ENCODE measurements at places on chromosomes 5 and 9.

GRCh38 chr5:127072861-127073846 is at the start of gene C5orf63:
TSS of gene C5orf63 (minus strand) at chr5:127073502. CDS start at chr5:127058995, 14,507 bp downstream.
- peak; percentile 62 for DNase-seq

GRCh38 chr5:33925278-33925677 is 10.9 kb upstream of the RXFP3 start:
- DNase-seq, result no peak

DNA sequence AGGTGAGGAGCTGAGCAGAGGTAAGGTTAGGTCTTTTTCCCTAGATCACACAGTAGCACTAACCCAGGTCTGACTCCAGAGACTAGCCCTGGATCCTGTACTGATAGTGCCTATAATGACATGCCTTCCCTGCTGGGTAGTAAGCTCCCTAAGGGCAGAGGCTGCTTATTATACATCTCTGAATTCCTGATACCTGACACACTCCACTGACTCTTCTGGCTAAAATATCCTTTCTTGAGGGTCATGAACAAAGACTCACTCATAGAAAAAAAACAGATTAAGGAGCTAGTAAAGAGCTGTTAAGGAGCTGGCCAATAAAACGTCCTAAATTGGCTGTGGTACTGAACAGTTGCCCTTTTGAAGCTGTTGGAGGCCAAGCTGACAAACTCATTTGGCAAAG is 149.0 kb upstream of the ITGA1 start:
- no peak for DNase-seq

DNA sequence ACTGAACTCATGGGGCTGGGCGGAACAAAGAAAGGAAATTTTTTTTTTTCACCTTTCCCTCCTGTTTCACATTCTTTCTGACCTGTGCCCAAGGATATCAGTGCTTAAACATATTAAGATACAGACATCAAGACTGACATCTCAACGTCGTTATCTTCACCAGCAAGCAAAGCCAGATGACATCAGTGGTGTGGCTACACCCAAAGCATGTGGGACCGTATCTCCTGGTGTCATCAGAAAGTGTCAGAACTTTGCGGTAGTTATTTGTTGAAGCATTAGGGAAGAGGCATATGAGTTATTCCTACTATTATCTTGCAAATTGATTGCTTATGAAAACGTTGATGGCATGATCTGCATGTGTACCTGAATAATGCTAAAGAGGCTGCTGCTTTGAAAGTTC is 487.4 kb downstream of the TLE4 start:
- DNase-seq, result no peak

GRCh38 chr5:128193665-128194390 is 110.3 kb downstream of the SLC12A2 start:
- DNase-seq, result no peak

GRCh38 chr5:153896701-153897100 is 142.0 kb downstream of the FAM114A2 start:
- peak; percentile 30 for DNase-seq

DNA sequence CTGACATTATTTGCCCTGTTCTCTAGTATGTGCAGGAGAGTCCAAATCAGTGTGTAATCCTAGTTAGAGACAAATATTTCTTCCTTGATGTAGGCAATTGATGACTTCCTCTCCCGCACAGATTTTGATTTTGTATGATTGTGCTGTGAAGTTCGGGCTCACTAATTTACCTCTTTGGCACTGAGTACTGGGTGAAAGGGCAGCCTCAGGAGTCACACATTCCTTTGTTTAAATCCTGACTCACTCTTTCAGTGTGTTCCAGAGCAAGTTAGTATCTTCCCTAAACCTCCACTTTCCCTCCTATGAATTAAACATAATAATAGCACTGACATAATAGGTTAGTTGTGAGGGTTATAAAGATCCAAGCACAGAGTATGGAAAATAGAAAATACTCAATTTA is 269.7 kb downstream of the ISL1 start:
- DNase-seq, result no peak

- no peak for DNase-seq
These were observed 36.3 kb upstream of the HAND1 start for GRCh38 chr5:154514331-154514730.

GRCh38 chr5:130111746-130112145 is 207.5 kb downstream of the CHSY3 start:
- DNase-seq, result no peak

DNA sequence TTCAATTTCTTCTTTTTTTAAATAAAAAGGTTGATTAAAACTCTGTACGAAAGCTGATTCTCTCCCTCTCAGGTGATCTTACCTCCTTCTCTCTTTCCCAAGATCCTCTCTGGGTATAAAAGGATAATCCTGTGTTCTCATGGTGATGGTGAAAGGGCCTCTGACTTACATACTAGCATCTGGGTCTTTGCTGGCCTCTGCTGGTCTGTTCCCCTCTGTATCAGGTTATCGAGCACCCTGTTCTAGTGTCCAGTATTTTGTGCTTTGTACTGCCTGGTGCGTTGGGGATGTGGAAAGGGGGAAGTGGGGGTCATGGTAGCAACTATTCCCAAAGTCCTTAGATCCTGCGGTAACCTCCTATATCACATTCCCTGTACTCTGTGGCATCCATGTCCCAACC is 328.9 kb downstream of the NR2F1-AS1 start:
- no peak for DNase-seq

DNA sequence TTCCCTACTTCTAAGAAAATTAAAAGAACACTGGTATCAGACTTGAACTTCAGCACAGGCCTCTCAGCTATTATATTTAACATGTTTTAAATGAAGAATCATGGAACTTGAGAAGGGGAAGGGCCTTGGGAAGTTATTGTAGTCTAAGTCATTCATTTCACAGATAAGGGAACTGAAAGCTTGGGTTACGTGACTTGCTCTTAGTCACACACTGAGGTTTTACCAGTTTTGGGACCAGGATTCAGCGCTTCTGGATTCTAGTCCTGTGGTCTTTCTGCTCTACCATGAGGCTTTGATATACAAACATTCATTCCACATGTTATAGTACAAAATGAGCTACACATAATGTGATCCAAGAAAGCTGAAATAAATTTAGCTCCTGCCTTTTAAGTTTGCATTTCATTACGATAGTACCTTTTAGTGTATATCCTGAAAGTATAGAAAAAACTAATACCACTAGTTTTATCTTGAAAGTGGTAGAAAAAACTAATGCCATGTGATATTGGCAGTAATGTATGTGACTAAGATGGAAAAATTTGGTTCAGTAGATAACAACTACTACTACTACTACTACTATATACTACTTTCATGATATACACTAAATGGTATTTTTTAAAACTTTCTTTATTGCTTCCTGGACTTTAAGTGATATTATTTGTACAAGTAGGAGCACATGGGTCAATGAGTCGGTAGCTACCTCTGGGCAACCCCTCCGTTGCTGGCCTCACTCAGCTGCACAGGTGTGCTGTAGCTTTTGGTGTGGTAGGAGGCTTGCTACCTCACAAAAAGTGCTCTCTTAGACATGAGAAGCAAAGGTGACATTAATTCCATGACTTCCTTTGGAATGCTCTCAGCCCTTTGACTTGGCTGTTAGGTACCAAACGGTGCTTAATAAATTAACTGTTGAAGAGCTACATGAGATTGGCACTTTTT is 40.7 kb downstream of the F2RL2 start:
- DNase-seq, result no peak

GRCh38 chr9:134476272-134476941 is 150.2 kb downstream of the RXRA start:
- no peak for DNase-seq

- peak; percentile 18 for DNase-seq
These were observed 578.7 kb upstream of the ZNF462 start for GRCh38 chr9:106284296-106284695.

- DNase-seq, result no peak
These were observed 39.6 kb downstream of the SGCD start for GRCh38 chr5:156366521-156366920.

DNA sequence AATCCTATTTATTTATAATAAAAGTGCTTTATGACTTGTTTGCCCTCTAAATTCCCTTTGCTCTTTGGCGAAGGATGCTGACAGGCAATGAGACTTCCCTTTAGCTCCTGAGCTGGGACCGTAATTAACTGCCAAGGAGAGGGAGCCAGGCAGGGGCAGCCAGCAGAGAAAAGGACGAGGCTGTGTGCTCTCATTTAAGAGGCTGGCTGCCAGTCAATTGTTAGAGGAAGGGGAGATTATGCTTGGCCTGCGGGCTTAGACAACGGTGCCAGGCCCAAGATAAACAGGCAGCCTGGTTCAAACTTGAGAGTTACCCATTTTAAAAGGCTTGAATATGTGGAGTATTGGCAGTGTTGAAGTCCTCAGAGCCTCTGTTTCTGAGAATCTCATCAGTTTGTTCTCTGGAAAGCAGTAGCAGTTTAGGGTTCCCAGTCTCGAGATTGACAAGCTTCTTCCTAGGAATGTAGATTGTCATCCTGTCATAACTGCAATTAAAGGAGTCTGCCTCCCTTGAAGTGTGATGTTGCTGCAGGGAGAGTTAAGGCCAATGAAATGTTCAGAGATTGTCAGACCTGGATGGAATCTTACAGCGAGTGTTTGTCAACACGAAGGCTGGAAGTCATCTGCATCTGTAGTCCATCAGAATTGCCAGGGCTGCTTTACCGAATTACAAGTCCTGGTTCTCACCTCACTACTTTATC is 113.2 kb downstream of the JAKMIP2 start:
- no peak for DNase-seq

DNA sequence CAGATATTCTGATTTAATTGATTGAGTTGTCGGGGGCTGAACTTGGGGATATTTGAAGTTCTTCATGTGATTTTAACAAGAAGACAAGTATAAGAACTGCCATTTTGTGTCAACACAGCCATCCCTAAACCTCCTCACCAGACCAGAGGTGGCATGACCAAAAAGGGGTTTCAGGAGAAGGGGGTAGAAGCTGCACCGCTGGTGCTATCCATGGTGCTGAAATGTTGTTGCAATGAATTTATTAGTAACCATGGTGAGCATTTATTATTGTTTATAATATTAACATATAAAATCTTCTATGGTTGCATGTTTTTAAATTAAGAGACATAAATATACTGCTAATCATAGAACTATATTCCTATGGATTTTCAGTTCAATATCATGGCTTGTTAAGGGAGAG is 72.3 kb downstream of the GNA14 start:
- DNase-seq, result no peak

DNA sequence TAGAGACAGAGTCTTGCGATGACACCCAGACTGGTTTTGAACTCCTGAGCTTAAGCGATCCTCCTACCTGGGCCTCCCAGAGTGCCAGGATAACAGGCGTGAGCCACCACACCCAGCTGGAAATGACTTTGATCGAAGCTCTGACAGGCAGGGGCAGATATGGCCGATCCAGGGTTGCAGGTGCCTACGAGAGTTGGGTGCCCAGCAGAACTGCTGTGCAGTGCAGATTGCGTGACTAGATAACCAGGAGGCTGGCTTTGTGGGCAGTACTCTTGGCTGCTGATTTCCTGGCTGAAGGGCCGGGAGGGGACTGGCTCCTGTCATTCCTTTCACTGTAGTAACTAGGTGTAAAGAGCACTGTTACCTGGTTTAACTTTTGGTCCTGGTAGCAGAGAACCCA is 11.8 kb downstream of the TBC1D13 start:
- no peak for DNase-seq

DNA sequence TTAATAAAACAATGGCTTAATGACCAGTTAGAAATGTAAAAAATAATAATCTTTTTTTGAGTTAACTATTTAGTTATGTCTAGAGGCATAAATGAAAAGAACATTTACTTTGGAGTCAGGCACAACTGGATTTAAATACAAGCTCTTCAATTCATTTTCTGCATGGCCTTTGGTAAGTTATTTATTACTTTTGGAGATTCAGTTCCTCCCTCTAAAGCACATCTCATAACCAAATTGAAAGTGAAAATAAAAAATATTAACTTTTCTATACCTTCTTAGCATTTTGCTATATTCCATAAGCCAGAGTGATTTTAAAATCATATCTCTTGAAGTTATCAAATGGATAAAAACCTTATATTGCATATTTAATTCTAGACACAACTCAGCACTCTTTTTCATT is 434.9 kb upstream of the SMARCA2 start:
- DNase-seq, result no peak

GRCh38 chr5:23440703-23441102 is 66.7 kb upstream of the PRDM9 start:
- no peak for DNase-seq

- DNase-seq, result no peak
These were observed at the start of gene CDO1 for GRCh38 chr5:115816226-115817081. TSS of gene CDO1 (minus strand) at chr5:115816659. CDS start at chr5:115816397, 262 bp downstream.

- peak; percentile 81 for DNase-seq
These were observed 1.8 kb downstream of the SHB start for GRCh38 chr9:38066914-38067858.

- no peak for DNase-seq
These were observed 424.2 kb downstream of the TUSC1 start for GRCh38 chr9:25254051-25254450.

DNA sequence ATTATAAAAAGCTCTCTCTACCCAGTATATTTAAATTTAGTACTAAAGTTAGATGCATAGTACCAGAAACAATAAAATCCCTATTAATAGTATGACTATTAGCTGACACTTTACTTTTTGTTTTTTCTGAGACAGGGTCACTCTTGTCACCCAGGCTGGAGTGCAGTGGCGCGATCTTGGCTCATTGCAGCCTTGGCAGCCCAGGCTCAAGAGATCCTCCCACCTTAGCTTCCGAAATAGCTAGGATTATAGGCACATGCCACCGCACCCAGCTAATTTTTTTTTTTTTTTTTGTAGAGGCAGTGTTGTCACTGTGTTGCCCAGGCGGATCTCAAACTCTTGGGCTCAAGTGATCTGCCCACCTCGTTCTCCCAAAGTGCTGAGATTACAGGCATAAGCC is 8.0 kb downstream of the CCNG1 start:
- no peak for DNase-seq

GRCh38 chr5:14134083-14134482 is 9.1 kb upstream of the TRIO start:
- no peak for DNase-seq

- peak; percentile 45 for DNase-seq
These were observed 96.4 kb upstream of the SPRY4 start for GRCh38 chr5:142421228-142421617.

DNA sequence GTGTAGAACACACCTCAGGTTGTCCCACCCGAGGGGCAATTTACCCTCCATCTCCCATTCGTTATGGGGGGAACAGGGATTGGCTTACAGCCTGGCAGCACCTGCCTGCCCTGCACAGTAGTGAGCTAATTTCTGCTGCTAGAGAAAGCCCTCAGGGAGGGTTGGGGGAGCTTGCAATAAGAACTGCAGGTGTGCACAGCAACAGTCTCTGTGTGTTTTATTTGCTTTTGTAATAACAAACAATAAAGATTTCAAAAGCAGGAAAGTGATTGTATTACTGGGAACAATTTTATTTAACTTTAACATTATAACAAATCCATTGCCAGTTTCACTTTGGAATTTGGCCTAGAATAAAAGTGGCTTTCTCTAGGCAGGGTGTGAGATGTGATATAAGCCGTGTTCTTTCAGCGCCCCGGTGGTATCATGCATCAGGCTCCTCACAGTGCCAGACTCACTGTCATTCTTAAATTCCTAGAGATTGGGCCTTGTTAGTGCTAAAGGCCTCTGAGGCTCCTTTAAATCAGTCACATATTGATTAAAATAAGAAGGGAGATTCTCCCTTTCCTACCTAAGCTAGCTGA is 81.1 kb downstream of the RMI1 start:
- DNase-seq, result no peak
